ENCODE measurements at places on chromosomes 5 and 9.

DNA sequence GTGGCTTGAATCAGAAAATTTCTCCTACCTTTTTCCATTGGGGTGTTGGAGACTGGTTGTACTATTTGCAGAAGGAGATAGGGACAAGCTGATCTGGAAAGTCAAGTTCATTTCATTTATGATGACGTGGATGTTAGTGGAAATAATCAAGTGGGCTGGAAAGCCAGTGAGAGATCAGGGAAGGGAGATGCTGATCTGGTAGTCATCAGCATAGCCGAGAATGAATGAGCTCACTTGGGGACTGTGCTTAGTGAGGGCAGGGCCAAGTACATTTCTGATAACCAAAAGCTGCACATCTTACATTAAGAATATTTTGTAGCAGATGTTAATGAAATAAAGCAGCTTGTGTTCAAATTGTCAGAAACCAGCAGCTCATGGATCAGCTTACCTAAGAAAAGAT, 12.1 kb downstream of the MAN2A1 start:
- DNase-seq, result no peak

- no peak for DNase-seq
These were observed 9.1 kb downstream of the PDCL start for GRCh38 chr9:122819326-122819725.

DNA sequence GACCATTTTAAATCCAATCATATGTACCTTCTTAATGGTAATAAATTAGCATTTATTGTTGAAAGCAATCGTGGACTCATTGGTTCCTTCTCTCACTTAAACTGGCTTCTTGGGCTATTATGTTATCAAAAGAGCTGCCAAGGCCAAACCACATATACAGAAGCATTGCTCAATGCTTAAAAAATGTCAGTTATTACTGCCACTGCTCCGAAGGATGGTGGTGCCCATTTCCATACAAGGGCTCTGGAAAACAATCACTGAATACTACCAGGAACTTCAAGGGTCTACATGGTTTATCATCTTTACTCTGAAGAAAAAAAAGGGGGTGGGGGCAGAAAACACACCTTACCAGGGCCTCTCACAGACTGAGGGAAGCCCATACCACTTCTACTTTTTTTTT, 104.3 kb downstream of the GNAQ start:
- no peak for DNase-seq

- no peak for DNase-seq
These were observed 211.4 kb downstream of the DEPDC1B start for GRCh38 chr5:60488466-60489130.

- DNase-seq, result no peak
These were observed 13.4 kb downstream of the HSPA5 start for GRCh38 chr9:125227761-125228160.

GRCh38 chr9:94210616-94211603, 48.2 kb upstream of the ZNF169 start:
- no peak for DNase-seq

- DNase-seq, result no peak
These were observed 414.0 kb downstream of the TLE4 start for GRCh38 chr9:79985772-79986171.

DNA sequence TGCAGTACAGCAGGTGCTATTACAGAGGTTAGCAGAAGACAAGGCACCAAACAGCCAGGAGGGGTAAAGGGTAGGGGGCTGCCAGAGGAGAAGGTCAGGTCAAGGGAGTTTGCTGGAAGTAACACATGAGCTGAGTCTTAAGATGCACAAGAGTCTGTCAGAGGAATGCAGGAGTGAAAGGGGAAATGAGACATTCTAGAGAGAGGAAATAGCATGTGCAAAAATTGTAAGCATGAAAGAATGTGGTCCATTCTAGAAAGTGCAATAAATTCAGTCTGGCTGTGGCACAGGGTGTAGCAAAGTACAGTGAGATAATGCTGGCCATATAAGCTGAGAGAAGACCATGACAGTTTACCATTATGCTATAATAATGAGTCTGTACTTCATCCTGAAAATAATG, 6.6 kb downstream of the GOLGA1 start:
- DNase-seq, result no peak

DNA sequence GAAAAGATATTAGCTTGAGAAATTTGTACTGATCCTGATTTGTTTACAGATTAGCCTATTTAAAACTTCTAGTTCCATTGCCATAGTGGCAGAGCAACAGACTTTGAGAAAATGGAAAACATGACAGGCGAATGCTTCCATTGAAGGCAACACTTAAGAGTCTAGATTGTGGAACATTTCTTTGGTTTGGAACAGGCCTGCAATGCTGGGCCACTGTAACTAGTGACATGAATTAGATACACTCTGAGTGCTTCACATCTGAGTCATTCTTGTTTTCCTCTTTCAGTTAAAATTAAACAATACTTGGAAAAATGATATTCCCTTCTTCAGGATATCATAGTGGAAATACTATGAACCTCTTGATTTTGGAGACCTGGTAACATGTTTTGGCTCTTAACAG, 453.6 kb upstream of the TUSC1 start:
- no peak for DNase-seq

DNA sequence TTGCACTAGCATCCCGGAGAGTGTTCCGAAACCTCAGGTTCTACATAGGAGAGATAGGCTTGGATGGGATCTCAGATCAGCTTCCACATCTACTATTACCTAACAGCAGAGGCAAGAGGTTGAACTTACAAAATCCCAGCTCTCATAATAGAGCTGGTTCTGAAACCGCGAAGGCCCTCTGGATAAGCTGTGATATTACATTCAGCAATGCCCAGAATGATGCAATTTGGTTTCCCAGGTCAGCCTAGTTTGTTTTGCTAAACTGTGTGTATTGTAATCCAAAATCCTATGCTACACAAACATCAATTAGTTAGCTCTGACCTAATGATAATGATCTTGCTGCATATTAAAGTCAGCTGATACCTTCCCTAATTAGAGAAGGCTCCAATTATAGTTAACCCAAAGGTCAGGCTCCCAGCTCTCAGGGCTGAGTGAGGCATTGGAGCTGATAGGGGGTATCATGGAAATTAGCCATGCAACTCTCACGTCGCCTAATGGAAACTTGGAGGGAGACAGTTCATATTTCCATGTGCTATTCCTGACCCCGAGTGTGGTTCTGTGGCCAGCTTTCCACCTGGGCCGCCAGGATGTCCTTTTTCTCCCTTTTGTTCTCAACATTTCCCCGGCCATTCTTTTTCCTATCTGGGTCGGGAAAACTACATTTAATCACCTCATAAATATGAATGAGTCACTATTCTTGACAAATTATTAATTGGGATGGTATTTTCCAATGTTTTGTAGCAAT, 278.4 kb upstream of the IRX1 start:
- no peak for DNase-seq

- DNase-seq, result no peak
These were observed 28.3 kb upstream of the GOLPH3 start for GRCh38 chr5:32202394-32202793.

- no peak for DNase-seq
These were observed 4.1 kb downstream of the TESK1 start for GRCh38 chr9:35609001-35609819.

- DNase-seq, result no peak
These were observed 86.5 kb upstream of the NEURL1B start for GRCh38 chr5:172554562-172554961.

GRCh38 chr5:64229163-64229774, 63.6 kb downstream of the RNF180 start:
- DNase-seq, result no peak

DNA sequence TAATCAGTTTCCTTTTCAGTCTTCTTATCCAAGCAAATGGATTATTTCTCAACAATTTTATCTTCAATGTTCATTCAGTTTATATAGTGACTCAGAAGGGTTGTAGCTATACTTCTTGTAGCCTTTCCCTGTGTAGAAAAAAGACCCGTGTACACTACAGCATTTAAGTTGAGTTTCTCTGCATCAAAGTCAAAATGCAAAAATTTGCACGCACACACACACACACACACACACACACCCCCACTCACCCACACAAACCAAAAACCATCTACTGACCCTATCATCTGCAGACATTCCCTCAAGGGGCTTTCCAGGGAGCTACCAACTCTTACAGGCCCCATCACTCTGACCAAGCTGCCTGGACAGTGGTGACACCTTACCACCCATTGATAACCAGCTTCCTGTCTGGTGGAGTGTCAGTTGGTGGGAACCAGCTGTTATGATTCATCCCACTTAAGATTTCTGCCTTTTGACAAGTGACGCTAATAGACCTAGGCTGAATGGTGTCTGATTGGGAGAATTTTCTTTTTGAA, 12.2 kb upstream of the ELL2 start:
- DNase-seq, result no peak

GRCh38 chr5:69043655-69043996, 50.2 kb upstream of the SLC30A5 start:
- no peak for DNase-seq

DNA sequence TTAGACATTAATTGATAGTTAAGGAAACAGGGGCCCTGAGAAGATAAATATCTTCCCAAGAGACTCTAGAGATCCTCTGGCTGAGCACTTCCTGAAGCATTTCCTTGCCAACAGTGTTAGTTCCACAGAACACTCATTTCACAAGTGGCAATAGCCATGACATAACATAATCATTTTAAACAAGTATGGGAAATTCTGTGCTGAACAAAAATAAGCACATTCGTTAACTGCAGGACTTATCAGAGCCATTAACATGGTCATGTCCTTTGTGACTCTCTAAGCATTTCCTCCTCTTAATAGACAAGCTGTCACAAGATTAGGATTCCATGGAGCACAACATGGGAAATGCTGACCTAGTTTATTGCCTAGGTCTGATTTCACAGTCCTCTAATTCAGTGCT, 184.9 kb downstream of the SNX18 start:
- DNase-seq, result no peak

DNA sequence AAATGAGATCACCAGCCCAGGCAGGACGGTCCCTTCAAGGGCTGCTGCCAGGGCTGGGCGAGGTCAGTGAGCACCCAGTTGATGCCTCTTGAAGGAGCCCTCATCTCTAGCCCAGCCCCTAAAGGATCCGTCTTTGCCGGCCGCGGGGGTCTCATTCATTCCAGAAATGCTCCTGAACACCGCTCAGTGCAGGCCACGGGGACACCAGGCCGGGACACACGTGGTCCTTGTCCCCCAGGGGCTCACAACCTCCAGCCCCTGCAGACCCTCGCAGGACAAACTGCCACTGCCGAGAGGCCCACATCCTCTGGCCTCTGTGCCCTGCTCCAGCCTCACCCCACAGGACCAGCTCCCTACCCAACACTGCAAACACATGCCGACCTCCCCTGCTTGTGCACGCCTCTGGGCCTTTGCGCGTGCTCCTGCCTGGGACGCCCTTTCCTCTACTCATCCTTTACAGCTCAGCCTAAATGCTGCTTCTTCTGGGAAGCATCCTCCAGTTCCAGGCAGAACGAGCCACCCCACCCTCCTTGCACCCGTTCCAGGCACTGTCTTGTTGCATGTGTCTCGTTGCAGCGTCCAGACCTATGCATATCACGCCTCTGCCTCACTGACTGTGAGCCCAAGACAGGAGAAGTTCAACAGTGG, 10.3 kb upstream of the LAMC3 start:
- DNase-seq, result no peak

DNA sequence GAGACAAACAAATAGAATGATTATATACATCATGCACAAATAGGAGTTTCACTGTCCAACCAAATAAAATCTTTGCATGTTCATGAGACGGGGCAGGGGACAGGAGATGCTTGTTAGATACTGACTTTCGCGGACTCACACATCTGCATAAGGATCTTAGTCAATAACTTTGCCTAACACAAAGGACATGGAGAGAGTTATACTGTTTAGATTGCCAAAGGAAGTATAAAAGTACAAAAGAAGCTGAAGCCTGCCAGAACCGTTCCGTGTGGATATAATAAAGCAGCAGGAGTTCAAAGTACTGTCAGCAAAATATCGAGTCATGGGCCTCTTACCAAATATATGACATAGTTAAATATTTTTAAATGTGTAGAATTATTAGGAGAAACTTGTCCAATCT, 1148.4 kb downstream of the EFNA5 start:
- DNase-seq, result no peak

GRCh38 chr5:8958602-8959001, 587.3 kb downstream of the SEMA5A start:
- DNase-seq, result no peak

GRCh38 chr5:40486437-40487275, 193.1 kb upstream of the PTGER4 start:
- no peak for DNase-seq

GRCh38 chr5:3878267-3878666, 282.6 kb downstream of the IRX1 start:
- no peak for DNase-seq

- DNase-seq, result no peak
These were observed 9.1 kb upstream of the MVB12B start for GRCh38 chr9:126317513-126317912.

DNA sequence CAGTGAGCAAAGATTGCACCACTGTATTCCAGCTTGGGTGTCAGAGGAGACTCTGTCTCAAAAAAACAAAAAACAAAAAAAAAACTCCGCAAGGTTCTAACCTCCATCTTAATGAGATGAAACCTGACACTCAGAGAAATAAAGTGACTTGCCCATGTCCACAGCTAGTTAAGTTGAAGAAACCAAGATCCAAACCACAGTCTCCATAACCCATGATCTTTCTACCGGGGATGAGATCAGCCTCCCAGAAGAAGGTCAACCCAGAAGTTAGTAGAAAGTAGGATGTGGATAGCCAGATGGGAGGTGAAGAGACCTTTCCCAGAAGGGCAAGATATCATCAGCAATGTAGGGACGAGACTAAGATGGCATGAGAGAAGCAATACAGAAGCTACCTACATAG, 140.4 kb upstream of the ADRA1B start:
- DNase-seq, result no peak

DNA sequence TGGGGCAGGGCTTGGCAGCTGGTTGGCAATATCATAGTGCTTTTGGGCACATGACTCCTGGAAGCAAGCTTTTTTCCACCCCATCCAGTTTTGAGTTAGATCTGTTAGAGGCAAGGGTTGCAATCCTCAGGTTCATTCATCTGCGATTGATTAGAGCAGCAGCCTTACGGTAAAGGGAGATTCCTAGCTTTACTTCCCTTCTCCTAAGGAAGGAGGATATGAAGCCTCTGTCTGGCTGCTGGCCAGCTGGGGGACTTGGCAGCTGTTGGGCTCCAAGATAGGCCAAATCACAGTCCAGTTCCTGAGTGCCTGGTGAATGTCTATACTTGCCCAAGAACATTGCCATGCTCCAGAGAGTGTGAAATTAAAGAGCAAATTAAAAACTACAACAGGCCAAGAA, 113.4 kb upstream of the CCNH start:
- DNase-seq, result no peak

GRCh38 chr9:99998266-99998665, 91.8 kb downstream of the STX17 start:
- DNase-seq, result no peak

GRCh38 chr5:98204798-98205197, 568.7 kb upstream of the RGMB start:
- DNase-seq, result no peak

DNA sequence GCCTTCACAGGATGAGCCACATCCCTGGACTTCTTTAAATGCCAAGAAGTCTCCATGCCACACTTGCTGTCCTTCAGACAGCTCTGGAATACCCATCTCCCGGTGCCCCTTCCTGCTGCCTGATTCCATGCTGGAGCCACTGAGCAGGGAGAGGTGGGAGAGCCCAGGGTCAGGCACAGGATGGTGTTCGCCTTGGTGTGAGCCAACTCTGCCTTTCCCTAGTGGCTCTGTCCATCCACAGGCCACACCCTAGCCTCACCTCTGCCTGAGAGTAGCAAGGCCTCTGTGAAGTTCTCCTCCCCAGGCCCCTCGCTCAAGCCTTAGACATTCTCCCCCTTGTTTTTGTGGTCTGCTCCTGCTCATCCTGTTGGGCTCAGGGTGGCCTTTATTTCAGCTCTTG, 54.2 kb upstream of the ANGPTL2 start:
- DNase-seq, result no peak

GRCh38 chr5:6730407-6730806, 17.2 kb downstream of the TENT4A start:
- no peak for DNase-seq
